ENCODE measurements at places on chromosomes 4 and X. TPM values are rescaled to one million over a fixed set of nuclear protein-coding genes. Genes with fewer than 3 reads are reported as not detected.
A peak's percentile ranks its signal among the peaks of the same experiment; 100 is the strongest.

Gene HSFX3
- total RNA-seq = not detected

Gene SUPT20HL2
- total RNA-seq = not detected

Gene NDNF
- 1.5 TPM for total RNA-seq

Gene RHOXF2B
- total RNA-seq = not detected

Gene DRD5
- total RNA-seq = not detected

Gene NEXMIF
- 10.0 TPM for total RNA-seq

Gene CT45A1
- not detected for total RNA-seq

Gene XPNPEP2
- 2.9 TPM for total RNA-seq

Gene ZCCHC18
- not detected for total RNA-seq

Gene AR
- total RNA-seq = 40.2 TPM

Gene NDP
- 7.6 TPM for total RNA-seq

Gene PCDH10
- total RNA-seq = 19.6 TPM

DNA sequence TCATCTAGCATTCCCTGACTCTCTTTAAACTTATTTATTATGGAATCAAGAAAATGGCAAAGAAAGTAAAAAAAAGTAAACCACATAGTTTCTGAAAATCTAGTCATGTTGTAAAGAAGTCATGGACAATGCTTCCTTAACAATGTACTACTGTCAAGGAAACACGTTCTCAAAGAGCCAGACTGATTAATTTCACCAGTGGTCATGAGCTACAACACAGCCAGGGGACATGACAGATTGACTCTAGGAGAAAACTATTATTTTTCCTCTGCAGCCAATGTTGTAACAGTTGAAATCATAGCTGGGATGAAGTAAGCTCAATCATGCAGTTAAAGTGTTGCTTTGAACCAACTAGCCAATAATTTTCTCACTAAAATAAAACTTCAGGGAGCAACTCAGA, 109.2 kb downstream of the MAPK10 start:
- no peak for DNase-seq

DNA sequence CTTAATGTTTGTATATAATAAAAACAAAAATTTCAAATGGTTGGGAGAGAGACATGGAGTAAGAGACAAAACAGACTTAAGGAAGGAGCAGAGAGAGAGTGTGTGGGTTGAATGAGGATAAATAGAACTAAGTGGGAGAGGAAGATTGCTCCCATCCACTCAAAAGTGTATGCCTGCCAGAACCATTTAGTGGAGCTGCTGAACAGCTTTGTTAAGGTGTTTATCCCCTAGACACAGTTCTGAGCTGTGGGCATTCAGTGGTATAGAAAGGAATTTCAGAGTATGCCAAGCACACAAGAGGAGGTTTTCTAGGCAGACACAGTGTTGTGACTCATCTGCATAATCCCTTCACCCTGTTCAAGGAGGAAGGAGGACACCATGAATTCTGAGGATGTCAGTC, 508.6 kb upstream of the EPHA5 start:
- DNase-seq = no peak

DNA sequence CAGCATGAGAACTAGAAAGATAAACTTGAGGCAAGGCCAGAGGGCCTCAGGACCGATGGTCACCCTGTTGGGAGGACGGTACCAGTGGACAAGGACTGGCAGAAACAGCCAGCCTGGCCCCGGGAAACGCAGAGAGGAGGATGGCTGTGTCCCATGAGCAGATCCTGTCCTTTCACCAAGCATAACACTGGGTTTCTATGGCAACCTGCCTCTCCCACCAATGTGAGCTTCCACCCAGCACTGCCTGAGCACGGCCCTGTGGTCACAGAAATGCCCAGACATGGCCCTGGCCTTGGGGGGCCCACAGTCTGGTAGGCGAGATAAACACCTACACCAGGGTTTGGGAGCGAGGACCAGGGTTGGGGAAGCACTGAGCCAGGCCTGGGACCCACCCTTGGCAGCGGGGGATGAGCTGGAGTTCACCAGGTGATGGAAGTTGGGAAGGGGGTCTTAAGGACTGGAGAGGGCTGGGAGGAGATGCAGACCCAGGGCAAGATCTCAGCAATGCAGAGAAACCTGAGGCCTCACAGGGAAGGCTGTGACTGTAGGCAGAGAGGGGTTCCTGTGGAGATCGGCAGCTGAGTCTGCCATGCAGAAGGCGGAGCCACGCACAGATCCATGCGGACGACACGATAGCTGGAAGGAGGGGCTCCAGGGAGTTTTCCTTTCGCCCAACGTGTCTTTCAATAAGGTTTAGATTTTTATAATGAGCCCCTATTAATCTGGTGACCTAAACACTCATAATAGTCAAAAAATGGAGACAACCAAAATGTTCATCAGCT, 32.7 kb upstream of the CRMP1 start:
- DNase-seq = no peak

GRCh38 chr4:26471890-26472289, 18.4 kb downstream of the CCKAR start:
- no peak for DNase-seq

DNA sequence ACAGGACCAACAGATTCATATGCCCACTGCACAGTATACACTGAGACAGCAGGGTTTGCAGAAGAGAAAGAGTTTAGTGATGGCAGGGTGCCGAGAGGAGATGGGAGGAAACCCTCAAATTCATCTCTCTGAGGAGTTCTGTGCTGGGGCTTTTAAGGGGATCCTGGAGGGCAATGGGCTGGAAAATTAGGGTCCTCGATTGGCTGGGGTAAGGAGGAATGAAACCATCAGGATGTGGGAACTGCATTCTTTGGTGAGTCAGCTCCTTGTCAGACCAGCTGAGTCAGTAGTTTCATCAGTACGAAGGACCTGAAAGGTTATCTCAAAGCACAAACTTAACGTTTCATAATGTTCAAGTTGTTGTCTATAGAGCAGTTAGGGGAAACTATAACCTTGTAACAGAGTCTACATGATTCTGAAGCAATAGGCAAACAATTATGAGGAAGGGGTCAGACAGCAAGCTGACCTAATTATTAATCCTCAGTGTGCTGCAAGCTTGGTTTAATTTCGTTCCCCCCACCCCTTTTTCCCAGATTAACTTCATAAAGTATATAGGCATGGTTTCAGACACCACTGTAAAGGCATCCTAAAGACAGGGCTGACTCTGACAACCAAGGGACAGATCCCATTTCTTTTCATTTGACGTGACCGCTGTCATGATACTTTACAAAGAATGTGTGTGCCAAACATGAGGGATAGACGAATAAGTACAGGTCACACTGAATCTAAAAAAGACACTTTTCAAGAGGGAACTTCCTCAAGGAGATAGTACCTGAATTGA, 1.5 kb upstream of the MSMO1 start:
- no peak for DNase-seq

GRCh38 chrX:51437521-51437920, 58.9 kb downstream of the NUDT11 start:
- no peak for DNase-seq

- DNase-seq = no peak
These were observed 19.6 kb upstream of the CA5B start for GRCh38 chrX:15718283-15718970.

DNA sequence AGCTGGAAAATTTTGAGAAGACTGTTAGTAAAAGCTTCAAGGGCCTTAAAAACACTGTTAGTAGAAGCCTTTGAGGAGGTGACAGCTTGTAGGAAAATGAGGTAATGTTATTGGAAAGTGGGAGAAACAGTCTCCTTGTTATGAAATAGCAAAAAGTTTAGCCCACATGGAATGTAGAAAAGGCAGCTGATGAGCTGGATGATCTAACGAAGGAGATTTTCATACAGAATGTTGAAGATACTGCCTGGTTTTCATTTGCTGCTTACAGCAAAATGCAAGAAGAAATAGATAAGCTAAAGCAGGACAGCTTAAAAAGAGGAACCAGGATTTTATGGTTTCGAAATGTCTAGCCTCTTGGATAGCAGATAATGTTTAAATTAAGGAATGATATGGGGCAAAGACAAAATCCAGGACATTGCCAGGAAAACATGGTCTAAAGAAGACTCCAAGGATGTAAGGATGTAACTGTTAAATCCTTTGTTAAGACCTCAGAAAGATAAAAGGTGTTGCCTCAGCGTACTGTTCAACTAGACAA, 10.2 kb upstream of the STBD1 start:
- no peak for DNase-seq

- DNase-seq = no peak
These were observed 261.1 kb upstream of the GATB start for GRCh38 chr4:152021788-152022438.

- DNase-seq = no peak
These were observed 151.1 kb upstream of the TBC1D9 start for GRCh38 chr4:140906993-140907962.

DNA sequence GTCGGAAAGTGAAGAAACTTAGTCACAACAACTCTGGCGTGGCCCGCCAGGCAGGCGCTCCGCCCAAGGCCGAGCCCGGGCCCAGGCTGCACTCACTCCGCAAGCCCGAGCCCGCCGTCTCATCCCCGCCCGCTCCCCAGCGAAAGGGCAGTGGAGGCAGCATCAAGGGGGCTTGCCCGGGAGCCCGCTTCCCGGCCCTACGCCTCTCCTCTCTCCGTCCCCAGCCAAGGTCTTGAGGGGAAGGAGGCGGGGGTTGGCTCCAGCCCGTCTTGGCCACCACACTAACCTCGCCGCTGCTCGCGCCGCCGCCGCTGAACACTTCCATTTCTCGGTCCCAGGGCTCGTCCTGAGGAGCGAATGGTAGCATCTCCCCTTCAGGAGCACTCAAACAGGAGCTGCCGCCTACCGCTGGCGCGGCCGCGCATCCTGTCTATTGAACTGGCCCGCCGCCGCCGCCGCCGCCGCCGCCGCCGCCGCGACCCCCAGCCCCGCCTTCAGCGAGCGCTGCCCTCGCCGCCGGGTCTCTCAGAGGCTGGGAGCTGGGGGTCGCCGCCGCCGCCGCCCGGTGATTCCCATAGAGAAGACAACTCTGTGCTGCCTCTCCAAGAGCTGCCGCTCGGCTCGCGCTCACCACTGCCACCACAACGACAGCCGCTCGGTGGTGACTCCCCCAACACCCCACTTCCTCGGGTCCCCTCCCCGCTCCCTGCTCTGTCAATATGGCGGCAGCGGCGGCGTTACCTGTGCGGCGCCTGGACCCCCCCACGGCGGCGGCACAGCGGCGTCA, at the start of gene RPS6KA6:
RPS6KA6 (minus strand) TSS at position 667 of the 787 bp plus-strand sequence; CDS start at position 367, 300 bp downstream.
- peak; percentile 17 for DNase-seq

DNA sequence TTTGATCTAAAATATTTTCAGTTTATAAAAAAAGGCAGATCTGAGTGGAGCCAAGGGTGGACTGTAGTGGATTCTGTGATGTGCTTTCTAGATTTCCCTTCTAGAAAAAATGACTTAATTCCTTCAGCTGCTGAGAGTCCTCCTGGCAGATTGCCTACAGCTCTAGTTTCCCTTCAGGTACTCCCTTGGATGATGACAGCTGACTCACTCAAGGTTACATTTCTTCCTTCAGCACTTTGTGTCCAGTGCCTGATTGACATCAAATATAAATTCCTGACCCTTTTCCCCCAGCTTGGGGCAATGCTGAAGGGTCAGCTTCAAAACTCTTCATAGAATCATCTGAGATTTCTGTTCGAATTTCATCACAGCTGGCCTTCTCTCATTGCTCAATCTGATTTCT, 161.7 kb downstream of the EMCN start:
- DNase-seq = no peak

- no peak for DNase-seq
These were observed 55.8 kb upstream of the MAGEB10 start for GRCh38 chrX:27751976-27752375.

DNA sequence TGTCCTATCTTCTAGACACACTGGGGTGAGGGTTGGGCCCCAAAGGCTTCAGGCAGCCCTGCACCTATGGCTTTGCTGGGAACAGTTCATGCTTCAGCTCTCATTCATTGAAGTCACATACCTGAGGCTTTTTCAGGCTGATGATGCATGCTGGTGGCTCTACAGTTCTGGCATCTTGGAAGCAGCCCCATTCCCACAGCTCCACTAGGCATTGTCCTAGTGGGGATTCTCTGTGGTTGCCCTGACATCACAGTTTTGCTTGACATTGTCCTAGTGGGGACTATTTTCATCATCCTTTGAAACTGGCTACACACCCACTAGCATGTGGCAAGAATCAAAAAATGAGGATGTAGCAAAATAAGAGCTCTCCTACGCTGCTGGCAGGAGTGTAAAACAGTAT, 37.7 kb upstream of the C4orf17 start:
- DNase-seq = no peak

DNA sequence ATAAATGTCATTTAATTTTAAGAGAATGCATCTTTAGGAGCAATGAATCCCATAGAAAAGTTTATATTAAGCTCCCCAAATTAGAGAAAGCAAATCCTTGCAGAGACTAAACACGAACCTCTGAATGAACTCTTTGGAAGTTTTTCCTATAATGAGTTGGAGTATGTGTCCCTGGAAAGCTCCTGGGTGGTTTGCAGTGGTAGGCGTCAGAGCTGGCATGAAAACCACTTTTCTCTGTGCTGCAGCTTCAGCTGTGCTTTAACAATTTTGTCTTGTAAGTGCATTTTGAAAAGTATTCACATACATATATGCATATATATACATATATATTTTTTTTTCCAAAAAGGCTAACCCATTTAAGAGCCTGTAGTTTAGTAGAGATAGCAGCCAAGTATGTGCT, 148.7 kb upstream of the TBC1D9 start:
- DNase-seq = no peak

GRCh38 chr4:94590493-94590892, 138.8 kb downstream of the PDLIM5 start:
- no peak for DNase-seq

DNA sequence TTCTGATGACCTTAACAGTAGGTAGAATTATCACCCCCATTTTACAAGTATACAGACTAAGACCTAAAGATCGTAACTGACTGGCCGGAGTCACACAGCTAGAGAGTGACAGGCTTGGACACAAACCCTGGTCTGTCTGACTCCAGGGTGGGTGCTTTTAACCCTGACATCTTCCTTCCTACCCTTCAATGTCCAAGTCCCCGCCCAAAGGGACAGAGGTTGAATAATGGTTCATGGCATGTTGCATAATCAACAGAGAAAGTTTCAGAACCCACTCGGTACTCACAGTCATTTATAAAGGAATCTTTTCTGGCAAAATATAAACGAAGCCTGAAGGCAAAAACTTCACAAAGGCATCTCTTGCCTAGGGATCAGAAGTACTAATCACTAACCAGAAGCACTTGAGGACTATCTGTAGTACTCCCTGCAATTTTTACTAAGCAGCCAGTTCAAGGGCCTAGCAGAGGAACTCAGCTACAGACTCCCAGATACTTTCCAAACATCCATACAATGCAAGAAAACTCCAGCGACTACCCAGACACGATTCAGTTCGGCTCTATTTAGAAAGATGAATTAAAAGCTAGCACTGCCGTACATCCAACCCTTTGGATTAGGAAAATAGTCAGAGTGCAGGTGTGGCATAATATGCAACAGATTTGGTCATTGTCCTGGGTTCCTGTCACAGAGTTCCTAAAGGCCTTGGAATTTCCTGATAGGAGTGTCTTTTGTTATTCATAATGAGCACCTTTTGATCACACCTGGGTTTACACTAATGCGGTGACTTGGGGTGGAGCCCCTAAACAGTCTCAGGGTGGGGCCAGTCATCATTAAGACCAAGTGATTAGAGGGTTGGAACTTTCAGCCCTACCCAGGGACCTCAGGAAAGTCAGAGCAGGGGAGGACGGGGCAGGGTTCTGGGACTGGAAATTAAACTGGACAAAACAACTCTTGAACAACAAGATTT, 44.0 kb downstream of the RELL1 start:
- no peak for DNase-seq

All from uterus (tissue), 4 donors.